ENCODE measurements at places on chromosomes 3 and 15.
A peak's percentile ranks its signal among the peaks of the same experiment; 100 is the strongest.

DNA sequence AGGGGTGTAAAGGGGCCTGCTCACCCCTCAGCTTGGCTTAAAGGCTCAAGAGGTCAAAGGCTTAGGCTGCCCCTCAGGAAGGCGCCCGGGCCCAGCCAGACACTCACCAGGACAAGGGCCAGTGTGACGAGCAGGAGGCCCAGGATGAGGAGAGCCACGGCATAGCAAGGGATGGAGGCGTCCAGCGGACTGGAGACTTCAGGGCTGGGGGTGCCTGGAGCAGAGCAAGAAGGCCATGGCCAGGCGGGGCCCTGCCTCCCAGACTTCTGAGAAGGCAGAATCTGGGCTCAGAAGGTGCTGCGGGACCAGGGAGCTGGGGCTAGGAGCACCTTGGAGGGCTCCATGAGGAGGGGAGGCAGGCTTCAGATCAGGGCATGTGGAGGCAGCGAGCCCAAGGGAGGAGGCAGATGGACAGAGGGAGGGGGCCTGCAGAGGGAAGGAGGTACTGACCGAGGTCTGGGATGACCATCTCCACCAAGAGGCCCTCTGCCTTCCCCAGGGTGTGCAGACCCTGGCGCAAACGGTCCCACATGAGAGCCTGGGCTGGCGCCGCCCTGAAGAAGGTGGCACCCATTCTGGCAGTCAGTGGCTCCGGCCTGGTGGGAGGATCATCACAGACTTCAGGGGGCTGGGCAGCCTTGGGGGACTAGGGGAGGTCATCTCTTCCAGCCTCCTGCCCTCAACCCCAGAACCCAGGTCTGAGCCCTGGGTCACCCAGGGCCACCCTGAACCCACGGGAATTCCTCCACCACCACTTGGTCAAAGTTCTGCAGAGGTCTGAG is 24.5 kb downstream of the C15orf39 start:
- DNase-seq, result no peak

DNA sequence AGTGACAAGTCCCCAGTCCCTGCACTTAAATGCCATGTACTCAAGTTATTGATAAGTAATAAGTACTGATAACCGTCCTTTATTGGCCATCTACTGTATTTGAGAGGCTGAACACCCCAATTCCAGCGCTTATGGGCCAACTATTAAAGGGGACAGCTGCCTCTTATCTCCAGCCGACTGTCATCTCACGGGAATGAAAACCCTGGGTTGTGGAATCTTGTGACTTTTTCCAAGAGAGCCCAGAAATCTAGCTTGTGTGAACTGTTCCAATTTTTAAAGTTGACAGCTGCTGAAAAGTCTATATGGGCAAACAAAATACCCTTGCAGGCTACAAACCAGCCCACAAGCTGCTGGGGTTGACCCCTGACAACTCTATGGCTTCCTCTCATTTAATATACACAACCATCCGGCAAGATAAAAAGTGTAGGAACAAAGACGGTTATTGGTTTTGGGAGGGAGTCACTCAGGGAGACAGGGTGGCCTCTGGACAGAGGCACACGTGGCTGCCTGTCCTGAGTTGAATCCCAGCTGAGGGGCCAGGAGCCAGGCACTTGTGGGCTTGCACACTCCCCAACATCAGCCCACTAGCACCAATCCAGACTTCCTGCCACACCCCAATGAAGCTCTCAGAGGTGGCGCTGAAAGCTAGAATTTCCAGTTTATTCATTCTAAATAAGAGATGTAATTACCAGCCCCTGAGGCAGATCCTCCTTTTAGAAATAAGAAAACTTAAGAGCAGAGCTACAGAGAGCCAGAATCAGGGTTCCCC is 16.2 kb downstream of the SPSB4 start:
- no peak for DNase-seq

- DNase-seq, result no peak
Measured at GRCh38 chr3:45154641-45155147, 8.5 kb upstream of the CDCP1 start.

GRCh38 chr3:152156880-152157279 is 111.8 kb upstream of the MBNL1 start:
- no peak for DNase-seq

- DNase-seq, result no peak
Measured at GRCh38 chr3:4900298-4900697, 78.9 kb upstream of the BHLHE40 start.

DNA sequence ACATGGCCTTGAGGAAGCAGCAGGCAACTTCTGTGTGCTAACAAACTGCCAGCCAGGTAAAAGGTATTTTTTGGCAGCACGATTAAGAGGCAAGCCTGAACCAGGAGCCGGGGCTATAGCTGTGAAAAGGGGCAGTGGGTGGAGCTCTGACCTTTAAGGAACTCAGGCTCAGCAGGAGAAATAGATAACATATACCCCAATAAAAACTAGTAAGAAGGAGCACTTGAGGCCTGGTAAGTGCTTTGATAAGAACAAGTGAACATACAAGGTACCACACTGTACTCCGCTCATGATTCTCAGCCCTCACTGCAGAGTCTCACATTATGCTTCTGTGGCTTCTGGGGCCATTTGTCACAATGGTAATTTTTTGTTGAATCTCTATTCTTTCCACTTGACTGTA is 5.4 kb downstream of the FYCO1 start:
- DNase-seq, result no peak

GRCh38 chr3:115548611-115549010 is 74.7 kb upstream of the GAP43 start:
- DNase-seq, result no peak

DNA sequence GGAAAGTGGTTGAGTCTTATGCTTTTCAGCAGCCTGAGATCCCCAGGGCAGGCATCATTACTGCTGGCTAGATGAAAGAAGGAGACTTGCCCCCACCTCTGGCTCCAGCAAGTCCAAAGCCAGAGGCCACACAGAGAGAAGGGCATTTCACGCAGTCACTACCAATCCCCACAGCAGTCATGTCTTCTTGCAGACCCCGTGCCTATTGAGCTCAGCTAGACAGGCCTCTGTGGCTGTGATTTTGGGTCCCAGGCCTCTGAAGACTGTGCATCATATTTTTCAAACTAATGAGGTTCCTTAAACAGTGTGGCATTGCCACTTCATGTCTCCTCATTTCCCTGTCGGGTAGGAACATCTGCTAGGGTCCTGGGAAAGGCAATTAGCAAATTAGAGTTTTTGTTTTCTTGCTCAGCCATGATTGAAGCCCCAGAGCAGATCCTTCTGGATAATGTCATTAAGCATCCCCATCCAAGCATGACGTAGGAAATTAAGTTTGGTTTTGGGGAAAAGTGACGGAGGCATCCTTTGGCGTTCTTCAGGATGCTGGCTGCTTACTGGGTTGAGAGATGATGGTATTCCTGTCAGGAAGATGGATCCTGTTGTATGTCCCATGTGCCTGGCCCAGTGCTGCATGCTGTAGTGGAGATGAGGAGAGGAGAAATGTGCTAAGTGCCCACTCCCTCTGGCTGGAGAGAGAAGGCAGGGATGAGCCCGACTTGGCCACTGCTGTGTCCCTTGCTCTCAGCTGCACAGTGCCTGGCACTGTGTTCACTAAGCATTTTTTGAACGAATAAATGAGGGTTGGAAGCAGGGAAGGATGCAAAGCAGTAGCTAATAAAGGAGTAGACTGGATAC is 7.0 kb downstream of the SPSB4 start:
- DNase-seq, result no peak

DNA sequence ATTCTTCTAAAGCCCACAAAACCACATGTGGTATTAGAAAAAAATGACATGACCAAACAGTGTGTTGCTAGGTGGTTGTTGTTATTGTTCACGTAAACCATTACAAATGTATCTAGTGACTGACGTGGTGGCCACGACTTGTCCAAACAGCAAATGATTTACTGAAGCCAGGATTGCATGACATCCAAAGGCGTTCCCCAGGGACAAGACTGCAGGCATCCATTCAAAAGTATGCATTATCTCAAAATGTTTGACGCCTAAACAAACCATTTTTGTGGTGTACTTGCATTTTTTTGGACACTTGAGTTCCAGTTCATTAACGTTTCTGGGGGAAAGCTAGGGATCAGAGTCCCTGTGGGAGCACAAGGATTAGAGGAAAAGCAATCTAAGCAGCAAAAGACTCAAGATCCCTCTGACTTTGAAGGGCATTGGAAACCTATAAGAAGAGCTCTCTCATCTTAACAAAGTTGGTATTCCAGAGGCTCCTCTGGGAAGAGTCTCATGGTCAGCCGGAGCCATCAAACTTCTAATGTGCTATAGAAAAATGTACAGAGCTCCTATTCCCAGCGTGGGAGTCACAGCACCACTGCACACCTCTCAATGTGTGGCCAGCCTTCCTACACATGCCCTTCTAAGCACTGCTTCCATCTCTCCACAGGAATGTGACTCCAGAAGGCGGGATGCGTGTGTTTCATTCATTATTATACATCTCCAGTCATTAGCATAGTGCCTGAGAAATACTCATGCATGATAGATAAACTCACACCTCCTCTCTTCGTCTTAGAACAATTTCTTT is 62.9 kb downstream of the FBN1 start:
- no peak for DNase-seq

DNA sequence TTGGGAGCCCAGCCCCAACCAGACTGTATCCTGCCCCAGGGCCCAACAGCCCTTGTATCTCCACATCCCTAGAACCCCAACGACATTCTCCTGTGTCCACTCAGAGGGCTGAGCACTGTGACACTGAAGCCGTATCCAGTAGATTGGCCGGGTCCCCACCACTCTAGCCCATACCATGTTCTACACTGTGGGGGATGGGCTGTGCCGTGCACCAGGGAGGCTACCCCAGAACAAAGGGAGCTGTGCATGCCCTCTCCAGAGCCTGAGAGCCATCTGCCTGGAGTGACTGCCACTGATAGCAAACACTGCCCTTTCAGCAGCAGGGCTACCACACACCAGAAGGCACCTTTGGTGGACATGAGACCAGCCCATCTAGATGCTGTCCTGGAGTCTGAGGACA is 37.1 kb upstream of the CP start:
- DNase-seq, result no peak

- no peak for DNase-seq
Measured at GRCh38 chr3:43221076-43221475, 65.3 kb upstream of the SNRK start.

DNA sequence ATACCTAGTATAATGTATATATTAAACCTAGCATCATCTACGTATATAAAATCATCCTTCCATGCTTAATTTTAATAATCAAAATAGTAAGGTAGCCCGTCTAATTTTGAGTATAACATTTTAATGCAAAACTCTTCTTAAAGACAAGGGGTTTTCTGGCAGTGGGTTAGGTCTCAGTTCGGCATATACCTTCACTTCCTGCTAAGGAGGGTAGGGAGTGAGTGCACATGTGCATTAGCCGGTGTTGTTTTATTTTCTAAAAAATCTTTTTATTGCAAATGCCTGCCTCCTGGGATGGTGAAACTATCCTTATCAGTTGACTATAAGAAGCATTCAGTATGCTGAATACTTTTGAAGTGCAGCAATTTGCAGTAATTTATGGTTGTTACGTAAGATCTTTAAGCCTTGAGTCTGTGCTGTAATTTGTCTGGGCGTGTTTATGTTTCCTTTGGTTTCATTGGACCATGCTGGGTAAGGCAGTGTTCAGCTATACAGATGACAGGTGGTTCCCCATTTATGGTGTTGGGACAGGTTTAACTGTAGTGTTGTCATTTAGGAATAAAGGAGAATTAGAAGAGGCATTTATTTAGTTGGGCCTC is 11.7 kb downstream of the ARHGEF26 start:
- DNase-seq, result no peak

DNA sequence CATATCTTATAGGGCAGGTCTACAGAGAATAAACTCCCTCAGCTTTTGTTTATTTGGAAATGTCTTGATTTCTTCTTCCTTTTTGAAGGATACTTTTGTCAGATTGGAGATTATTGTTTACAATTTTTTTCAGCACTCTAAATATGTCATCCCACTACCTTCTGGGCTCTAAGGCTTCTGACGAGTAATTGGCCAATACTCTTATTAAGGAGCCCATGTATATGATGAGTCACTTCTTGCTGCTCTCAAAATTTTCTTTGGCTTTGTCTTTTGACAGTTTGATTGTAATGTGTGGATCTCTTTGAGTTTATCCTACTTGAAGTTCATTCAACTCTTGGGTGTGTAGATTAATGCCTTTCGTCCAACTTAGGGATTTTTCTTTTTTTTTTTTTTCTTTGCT is 28.9 kb upstream of the CD200R1L start:
- no peak for DNase-seq

DNA sequence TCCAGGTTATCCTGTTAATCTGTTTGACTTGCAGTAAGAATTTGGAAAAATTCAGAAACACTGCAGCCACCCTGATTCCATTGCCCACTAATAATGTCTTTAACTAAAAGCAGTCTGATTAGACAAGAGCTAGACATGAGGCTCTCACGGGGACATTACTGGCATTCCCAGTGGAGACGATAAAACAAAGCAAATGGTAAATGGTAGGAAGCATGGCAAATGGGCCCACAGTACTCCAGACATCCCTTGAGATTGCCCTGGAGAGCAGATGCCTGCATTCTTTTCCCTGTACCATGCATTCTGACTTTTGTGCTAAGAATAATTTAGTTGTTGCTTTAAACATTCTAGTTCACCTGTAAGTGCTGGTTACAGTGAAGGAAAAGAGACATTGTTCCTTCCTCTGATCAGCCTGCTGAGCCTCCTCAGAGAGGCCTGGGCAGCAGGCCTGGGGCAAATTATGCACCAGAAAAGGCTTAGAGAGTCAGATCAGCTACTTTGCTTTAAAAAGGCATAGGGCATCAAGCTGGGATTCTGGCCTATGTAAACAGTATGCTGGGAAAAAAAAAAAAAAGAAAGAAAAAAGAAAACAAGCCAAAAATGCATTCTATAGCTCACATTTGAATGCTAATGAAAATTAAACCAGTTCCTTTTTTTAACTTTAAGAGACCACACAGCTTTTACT is 204.6 kb downstream of the GABRG3 start:
- DNase-seq, result no peak

DNA sequence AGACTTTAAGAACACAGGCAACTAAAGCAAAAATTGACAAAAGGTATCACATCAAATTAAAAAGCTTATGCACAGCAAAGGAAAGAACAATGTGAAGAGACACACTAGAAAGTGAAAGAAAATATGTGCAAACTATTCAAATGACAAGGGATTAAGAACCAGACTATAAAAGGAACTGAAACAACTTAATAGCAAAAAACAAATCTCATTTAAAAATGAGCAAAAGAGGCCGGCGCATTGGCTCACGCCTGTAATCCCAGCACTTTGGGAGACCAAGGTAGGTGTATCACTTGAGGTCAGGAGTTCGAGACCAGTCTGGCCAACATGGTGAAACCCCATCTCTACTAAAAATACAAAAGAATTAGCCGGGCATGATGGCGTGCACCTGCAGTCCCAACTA is 14.4 kb downstream of the NGLY1 start:
- no peak for DNase-seq

DNA sequence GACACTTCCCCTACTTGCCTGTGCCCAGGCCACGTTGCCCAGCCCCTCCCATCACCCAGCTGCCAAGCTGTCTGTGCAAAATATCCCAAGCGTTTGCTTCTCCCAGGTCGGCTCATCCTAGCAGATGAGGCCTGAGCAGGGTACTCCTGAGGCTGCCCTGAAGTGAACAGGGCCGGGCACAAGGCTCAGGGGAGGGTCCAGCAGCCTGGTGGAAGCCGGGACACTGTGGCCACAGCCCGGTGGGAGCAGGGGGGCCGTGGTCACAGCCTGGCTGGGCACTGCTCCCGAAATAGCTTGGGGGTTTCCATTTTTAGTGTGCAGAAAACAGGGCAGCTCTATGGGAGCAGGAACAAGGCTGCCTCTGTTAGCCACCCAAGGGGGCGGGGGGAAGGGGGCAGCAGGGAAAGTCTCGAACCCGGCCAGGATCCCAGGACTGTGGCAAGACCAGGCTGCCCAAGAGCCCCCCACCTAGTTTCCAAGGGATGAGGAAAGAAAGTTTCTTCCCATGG is 3.4 kb downstream of the PLXNB1 start:
- DNase-seq, result no peak

- peak; percentile 65 for DNase-seq
Measured at GRCh38 chr15:25933456-25934158, 70.5 kb upstream of the ATP10A start.

Measured in activated naive CD8-positive, alpha-beta T cell treated with anti-CD3 and anti-CD28 coated beads, Interleukin-2, amount 50 U/mL, for 24 hours (primary cell).